ENCODE measurements at places on chromosomes 11 and 22. TPM values are rescaled to one million over a fixed set of nuclear protein-coding genes. Genes with fewer than 3 reads are reported as not detected.

- no peak overlapping the region for H3K4me3 ChIP-seq
- H3K27me3 ChIP-seq, result no peaks in the 10 kb centered on the region
- no peak for DNase-seq
- H3K27ac ChIP-seq, result no peak overlapping the region
Observed at GRCh38 chr11:132992838-132993631, 539.3 kb downstream of the OPCML start.

DNA sequence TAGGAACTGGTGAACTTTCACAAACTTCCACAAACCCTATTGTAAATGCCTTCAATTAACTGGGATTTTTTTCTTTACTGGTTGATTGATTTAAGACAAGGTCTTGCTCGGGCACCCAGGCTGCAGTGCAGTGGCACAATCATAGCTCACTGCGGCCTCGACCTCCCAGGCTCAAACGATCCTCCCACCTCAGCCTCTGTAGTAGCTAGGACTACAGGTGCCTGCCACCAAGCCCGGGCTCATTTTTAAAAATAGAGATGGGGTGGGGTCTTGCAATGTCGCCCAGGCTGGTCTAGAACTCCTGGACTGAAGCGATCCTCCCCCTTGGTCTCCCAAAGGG lies 35.7 kb upstream of the POLA2 start:
- H3K36me3 ChIP-seq, result no peaks in the 10 kb centered on the region
- no peak for DNase-seq
- H3K27me3 ChIP-seq, result no peaks in the 10 kb centered on the region
- H3K27ac ChIP-seq, result peak overlapping the region; percentile 73
- H3K4me1 ChIP-seq, result no peaks in the 10 kb centered on the region

GRCh38 chr22:30747493-30747892 lies 52.8 kb downstream of the OSBP2 start:
- no peak overlapping the region for H3K27ac ChIP-seq
- H3K4me3 ChIP-seq, result no peak overlapping the region
- no peaks in the 10 kb centered on the region for H3K27me3 ChIP-seq
- no peaks in the 10 kb centered on the region for H3K36me3 ChIP-seq

DNA sequence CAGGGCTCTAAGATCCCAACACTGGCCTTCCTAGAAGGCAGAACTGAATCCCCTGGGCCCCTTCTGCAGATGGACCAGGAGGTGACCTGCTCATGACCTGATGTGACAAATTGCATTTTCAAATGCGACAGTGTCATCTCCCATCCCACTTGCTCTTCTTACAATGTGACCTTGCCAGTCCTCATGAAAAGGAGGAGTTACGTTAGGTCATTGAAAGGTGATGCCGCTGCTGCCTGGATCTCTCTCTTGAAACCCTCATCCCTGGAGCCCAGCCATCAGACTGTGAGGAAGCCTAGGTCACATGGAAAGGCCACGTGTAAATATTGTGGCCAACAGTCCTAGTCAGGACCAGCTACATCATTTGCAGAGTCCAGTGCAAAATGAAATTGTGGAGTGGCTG lies 5.7 kb upstream of the C1QTNF4 start:
- no peaks in the 10 kb centered on the region for H3K27me3 ChIP-seq
- DNase-seq, result no peak
- no peak overlapping the region for H3K4me3 ChIP-seq
- no peaks in the 10 kb centered on the region for H3K4me1 ChIP-seq

- no peaks in the 10 kb centered on the region for H3K27me3 ChIP-seq
- peak overlapping the region; percentile 17 for H3K27ac ChIP-seq
- H3K36me3 ChIP-seq, result no peaks in the 10 kb centered on the region
- H3K4me3 ChIP-seq, result no peak overlapping the region
- no peaks in the 10 kb centered on the region for H3K4me1 ChIP-seq
- DNase-seq, result no peak
Observed at GRCh38 chr11:12863605-12864121, 145.5 kb upstream of the RASSF10 start.

DNA sequence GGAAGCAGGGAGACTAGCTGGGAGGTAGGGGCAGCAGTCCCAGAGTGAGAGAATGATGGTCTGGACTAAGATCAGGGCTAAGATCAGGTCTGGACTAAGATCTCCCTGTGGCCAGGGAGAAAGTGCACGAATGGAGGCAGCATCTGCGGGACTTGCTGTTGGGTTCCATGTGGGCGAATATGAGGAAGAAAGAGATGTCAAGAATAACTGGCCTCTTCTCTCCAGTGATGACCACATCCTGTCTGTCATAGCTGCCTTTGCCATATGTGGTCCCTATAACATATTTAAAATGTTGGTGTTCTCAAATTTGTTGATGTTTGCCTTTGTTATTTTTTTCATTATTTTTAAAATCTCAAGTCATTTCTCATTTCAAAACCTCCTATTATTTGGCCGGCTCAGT lies 27.4 kb upstream of the CXCR5 start:
- H3K4me1 ChIP-seq, result no peaks in the 10 kb centered on the region
- DNase-seq, result no peak
- H3K36me3 ChIP-seq, result no peaks in the 10 kb centered on the region
- H3K4me3 ChIP-seq, result no peak overlapping the region
- no peak overlapping the region for H3K27ac ChIP-seq
- H3K27me3 ChIP-seq, result no peaks in the 10 kb centered on the region

DNA sequence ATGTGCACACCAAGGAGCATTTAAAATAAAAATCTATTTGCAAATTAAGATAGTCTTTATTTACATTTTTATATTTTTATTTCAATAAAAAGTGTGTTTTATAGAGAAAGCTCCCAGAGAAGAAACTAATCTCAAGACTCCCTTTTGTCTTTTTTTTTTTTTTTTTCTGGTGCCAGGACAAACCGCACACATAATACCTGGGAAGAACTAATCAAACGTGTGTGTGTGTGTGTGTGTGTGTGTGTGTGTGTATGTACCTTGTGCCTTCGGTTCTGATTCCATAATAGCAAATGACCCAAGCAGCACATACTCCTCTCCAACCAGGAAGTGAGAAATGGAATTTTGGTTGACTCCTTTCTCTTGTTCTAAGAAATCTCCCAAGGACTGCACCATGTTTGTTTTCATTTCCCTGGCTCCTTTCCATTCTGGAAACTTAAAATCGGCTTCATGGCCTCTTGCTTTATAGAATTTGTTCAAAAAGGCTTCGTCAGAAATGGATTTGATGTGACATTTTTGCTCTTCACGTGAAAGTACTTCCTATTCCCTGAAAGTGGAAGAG lies 65.3 kb downstream of the ST3GAL4 start:
- peaks cover 4% of the 10 kb centered on the region for H3K4me1 ChIP-seq
- no peak for DNase-seq
- no peak overlapping the region for H3K4me3 ChIP-seq
- no peaks in the 10 kb centered on the region for H3K36me3 ChIP-seq

GRCh38 chr11:111633756-111634362 lies 31.6 kb downstream of the SIK2 start:
- H3K27ac ChIP-seq, result peak overlapping the region; percentile 6
- no peak for DNase-seq
- H3K36me3 ChIP-seq, result no peaks in the 10 kb centered on the region
- no peak overlapping the region for H3K4me3 ChIP-seq

- peak; percentile 65 for DNase-seq
- no peaks in the 10 kb centered on the region for H3K27me3 ChIP-seq
- H3K4me1 ChIP-seq, result no peaks in the 10 kb centered on the region
- H3K36me3 ChIP-seq, result peaks cover 11% of the 10 kb centered on the region
- H3K4me3 ChIP-seq, result no peak overlapping the region
Observed at GRCh38 chr11:75280227-75280701, 39.7 kb downstream of the TPBGL start.

DNA sequence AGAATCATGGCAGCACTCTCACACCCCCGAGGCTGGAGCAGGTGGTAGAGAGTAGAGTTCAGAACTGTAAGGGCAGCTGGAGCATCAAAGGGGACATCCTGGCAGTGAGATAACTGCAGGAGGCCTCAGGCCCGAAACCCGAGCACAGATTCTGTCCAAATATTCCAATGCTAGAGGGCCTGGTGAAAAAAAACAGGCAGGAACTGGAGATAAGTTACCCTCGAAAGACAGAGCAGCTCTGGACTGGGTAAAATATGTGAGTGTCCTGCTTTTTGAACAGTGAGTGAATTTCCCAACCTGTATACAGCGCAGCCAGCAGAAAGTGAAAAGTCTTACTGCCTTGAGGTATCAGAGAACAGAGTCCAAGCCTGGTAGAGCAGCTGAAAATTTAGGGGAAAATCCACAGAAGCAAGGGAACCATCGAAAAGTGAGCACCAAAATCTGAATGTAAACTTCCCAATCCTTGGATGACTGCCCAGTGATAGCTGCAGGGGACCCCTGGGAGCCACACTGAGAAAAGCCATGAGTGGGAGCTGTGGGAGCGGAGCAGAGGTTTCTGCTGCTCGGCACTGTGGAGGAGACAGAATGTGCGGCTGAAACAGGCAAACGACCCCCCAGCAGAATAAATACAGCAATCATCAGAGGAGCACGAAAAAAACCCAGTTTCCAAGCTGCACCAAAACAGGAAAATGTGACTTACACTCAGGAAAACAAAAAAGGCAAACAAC lies 50.6 kb downstream of the WNT11 start:
- DNase-seq, result no peak
- H3K4me1 ChIP-seq, result peaks cover 2% of the 10 kb centered on the region
- no peak overlapping the region for H3K4me3 ChIP-seq
- no peak overlapping the region for H3K27ac ChIP-seq

DNA sequence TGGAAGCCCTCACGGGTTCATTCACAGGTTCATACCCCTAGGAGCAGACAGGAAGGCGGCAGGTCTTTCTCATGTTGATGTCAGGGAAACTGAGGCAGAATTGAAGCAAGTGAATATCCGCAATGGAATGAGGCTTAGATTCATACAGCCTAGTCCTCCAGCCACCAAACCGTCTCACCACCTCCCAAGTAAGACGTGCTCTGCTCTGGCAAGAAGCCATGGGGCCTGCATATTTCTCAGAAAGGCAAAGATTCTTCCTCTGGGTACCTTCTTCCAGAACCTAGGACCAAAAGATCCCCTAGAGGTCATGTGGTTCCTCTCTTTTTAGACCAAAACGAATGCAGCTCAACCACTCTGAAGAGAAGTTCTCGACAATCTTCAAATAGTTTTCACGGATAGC lies 1.7 kb downstream of the AP1B1 start:
- H3K36me3 ChIP-seq, result no peaks in the 10 kb centered on the region
- no peaks in the 10 kb centered on the region for H3K27me3 ChIP-seq
- no peak overlapping the region for H3K4me3 ChIP-seq
- H3K27ac ChIP-seq, result no peak overlapping the region
- DNase-seq, result no peak

DNA sequence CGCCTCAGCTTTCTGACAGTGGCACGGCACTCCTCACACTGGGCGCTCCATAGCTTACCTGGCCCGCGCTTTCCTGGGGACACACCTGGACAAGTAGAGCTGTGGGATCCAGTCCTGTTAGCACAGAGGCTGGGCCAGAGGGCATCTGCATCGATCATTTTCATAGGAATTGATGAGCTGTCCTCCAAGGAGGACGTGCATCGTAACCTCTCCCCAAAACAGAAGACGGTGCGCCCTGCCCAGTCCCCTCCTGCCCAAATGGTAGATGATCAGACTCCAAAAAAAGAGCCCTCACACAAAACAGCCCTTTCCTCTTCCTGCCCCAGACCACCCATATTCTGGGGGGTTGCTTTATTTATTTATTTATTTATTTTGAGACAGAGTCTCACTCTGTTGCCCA lies 161.2 kb downstream of the CTTN start:
- no peak overlapping the region for H3K27ac ChIP-seq
- H3K36me3 ChIP-seq, result no peaks in the 10 kb centered on the region
- no peak for DNase-seq
- H3K4me1 ChIP-seq, result no peaks in the 10 kb centered on the region
- H3K27me3 ChIP-seq, result no peaks in the 10 kb centered on the region
- H3K4me3 ChIP-seq, result no peak overlapping the region

- DNase-seq, result peak; percentile 94
- no peaks in the 10 kb centered on the region for H3K27me3 ChIP-seq
- no peaks in the 10 kb centered on the region for H3K36me3 ChIP-seq
- H3K27ac ChIP-seq, result peak within 1 kb of the TSS; percentile 89
Observed at GRCh38 chr11:14499560-14500180, at the start of gene COPB1. TSS of gene COPB1 (minus strand) at chr11:14499811. CDS start at chr11:14498928, 883 bp downstream.

DNA sequence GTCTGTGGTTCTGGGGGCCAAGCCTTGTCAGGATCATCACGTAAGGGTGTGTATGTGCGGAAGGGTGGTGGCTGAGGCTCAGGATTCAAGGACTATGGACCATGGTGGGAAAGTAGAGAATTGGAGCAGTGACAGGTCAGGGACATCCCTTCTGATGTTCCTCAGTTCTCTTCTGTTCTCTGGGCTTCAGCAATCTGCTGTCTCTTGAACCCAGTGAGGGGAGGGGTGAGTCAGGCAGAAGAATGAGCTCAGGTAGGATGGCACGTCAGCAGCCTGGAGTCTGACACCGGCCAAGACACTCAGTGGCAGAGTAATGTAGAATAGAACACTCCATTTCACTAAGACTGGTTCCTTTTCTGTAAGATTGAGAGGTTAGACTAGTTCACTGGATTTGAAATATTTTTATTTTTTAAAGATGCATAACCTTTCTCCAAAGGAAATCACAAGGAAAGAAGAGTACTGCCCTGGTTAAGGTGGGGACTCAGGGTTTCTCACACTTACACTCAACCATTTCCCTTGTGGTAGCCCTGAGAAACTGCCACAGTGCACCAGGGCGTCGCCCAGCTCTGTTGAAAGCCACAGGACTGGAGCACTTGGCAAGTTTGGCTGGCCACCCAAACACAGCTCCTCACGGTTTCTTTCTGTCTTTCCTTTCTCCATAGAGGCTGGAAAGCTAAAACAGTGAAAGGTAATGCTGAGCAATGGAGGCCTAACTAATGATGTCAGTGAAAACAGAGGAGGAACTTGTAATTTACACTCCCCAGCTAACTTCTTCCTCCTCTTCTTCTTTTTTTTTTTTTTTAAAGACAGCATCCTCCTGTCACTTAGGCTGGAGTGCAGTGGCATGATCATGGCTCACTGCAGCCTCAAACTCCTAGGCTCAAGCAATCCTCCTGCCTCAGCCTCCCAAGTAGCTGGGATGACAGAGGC lies 23.1 kb upstream of the MICAL2 start:
- no peak for DNase-seq
- H3K4me3 ChIP-seq, result no peak overlapping the region
- no peaks in the 10 kb centered on the region for H3K4me1 ChIP-seq
- H3K36me3 ChIP-seq, result no peaks in the 10 kb centered on the region
- peak overlapping the region; percentile 71 for H3K27ac ChIP-seq

- H3K4me1 ChIP-seq, result no peaks in the 10 kb centered on the region
- no peak overlapping the region for H3K27ac ChIP-seq
- H3K27me3 ChIP-seq, result no peaks in the 10 kb centered on the region
- H3K4me3 ChIP-seq, result no peak overlapping the region
- DNase-seq, result no peak
- H3K36me3 ChIP-seq, result no peaks in the 10 kb centered on the region
Observed at GRCh38 chr11:24617856-24618255, 121.0 kb downstream of the LUZP2 start.

ZW10 gene
- total RNA-seq, result 10.2 TPM

C11orf58 gene
- total RNA-seq, result 171 TPM

RAG2 gene
- total RNA-seq, result not detected

CBX7 gene
- total RNA-seq, result 115 TPM

PRSS23 gene
- total RNA-seq, result 167 TPM

MUC2 gene
- total RNA-seq, result not detected

CASP5 gene
- total RNA-seq, result not detected

DCHS1 gene
- total RNA-seq, result 11.2 TPM

LINC01488 gene
- total RNA-seq, result not detected

IRAG1 gene
- 14.7 TPM for total RNA-seq

LUZP2 gene
- 0.28 TPM for total RNA-seq

GLYATL1 gene
- 4.0 TPM for total RNA-seq
